Hematopoietic multipotent progenitor cell (in vitro differentiated cells): ENCODE measurements at places on chromosomes 7 and 10. TPM values are rescaled to one million over a fixed set of nuclear protein-coding genes. Genes with fewer than 3 reads are reported as not detected.

The RARRES2 gene
- total RNA-seq, result 2.4 TPM

The CDHR3 gene
- not detected for total RNA-seq

The ST8SIA6 gene
- 38.0 TPM for total RNA-seq

The BTBD16 gene
- not detected for total RNA-seq

The FOXI2 gene
- 0.54 TPM for total RNA-seq

The AKR1B15 gene
- not detected for total RNA-seq

The TIAL1 gene
- 20.5 TPM for total RNA-seq

The HOXA10 gene
- total RNA-seq, result 19.4 TPM

The SPDYE2B gene
- not detected for total RNA-seq

The HOXA4 gene
- total RNA-seq, result 1.1 TPM

The INA gene
- not detected for total RNA-seq

The KLF14 gene
- total RNA-seq, result not detected

The PDIA4 gene
- 47.4 TPM for total RNA-seq

The GPNMB gene
- 0.27 TPM for total RNA-seq

The TNS3 gene
- total RNA-seq, result 67.3 TPM

The RNLS gene
- total RNA-seq, result 8.6 TPM

The PRKG1 gene
- total RNA-seq, result 67.3 TPM

The AGBL3 gene
- 0.81 TPM for total RNA-seq

The PDE6C gene
- not detected for total RNA-seq

The STARD3NL gene
- 34.5 TPM for total RNA-seq

The UNCX gene
- not detected for total RNA-seq

The ADAM22 gene
- 7.0 TPM for total RNA-seq

The PCLO gene
- total RNA-seq, result 1.1 TPM

The EN2 gene
- total RNA-seq, result not detected

The YAE1 gene
- total RNA-seq, result 7.8 TPM

The HECTD2 gene
- total RNA-seq, result 1.1 TPM

The GUSB gene
- total RNA-seq, result 89.4 TPM

The VAX1 gene
- total RNA-seq, result under 0.01 TPM

The VSIR gene
- 109 TPM for total RNA-seq

The CRYGN gene
- not detected for total RNA-seq

The CAV1 gene
- 4.3 TPM for total RNA-seq

The AMPH gene
- total RNA-seq, result not detected

The CPA2 gene
- total RNA-seq, result under 0.01 TPM

The GJC3 gene
- total RNA-seq, result 0.54 TPM

The IMMP2L gene
- total RNA-seq, result 11.6 TPM

The CLRN3 gene
- not detected for total RNA-seq

The ABCB1 gene
- 39.3 TPM for total RNA-seq

The NUTM2E gene
- under 0.01 TPM for total RNA-seq

The SH2D4B gene
- under 0.01 TPM for total RNA-seq

The PPP1R17 gene
- total RNA-seq, result under 0.01 TPM

The MMP21 gene
- total RNA-seq, result not detected

The CHAT gene
- not detected for total RNA-seq

The SPAM1 gene
- not detected for total RNA-seq

The SDK1 gene
- 0.81 TPM for total RNA-seq

The KIAA1217 gene
- not detected for total RNA-seq

The SEMA3A gene
- under 0.01 TPM for total RNA-seq

The ZNF117 gene
- total RNA-seq, result 2.7 TPM

The GIMAP1 gene
- 15.9 TPM for total RNA-seq

The SPACDR gene
- 0.27 TPM for total RNA-seq

The PTF1A gene
- not detected for total RNA-seq

The CREB5 gene
- 20.7 TPM for total RNA-seq

The OR2A42 gene
- total RNA-seq, result under 0.01 TPM

The C7orf57 gene
- 0.27 TPM for total RNA-seq

The NPFFR1 gene
- under 0.01 TPM for total RNA-seq

The DNAJC1 gene
- 133 TPM for total RNA-seq
